ENCODE measurements at places on chromosomes 12 and 14.

DNA sequence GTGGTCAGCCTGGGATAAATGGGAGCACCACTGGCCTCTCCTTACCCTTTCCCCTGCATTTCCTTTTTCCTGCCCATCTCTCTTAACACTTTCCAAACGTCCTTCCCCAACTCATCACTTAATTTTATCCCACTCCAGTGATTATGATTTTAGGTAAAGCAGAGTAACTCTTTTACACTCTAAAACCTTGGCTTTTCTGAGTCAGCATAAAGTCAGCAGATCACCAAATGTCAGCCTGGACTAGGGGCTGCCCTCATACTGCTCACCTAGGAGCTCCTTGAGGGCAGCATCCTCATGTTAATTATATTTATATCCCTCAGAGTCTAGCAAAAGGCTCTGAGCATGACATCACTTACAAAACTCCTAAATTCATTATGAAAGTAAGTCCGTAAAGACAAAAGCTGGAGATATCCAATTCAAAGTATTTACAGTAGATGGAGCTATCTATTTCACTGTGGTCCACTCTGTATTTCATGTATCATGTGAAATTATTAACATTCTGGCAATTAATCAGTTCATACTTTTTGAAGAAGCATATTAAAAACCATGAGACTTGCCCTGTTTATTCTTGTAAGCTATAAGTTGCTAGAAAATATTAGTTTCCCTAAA, 17.0 kb upstream of the DICER1 start:
- DNase-seq: no peak

DNA sequence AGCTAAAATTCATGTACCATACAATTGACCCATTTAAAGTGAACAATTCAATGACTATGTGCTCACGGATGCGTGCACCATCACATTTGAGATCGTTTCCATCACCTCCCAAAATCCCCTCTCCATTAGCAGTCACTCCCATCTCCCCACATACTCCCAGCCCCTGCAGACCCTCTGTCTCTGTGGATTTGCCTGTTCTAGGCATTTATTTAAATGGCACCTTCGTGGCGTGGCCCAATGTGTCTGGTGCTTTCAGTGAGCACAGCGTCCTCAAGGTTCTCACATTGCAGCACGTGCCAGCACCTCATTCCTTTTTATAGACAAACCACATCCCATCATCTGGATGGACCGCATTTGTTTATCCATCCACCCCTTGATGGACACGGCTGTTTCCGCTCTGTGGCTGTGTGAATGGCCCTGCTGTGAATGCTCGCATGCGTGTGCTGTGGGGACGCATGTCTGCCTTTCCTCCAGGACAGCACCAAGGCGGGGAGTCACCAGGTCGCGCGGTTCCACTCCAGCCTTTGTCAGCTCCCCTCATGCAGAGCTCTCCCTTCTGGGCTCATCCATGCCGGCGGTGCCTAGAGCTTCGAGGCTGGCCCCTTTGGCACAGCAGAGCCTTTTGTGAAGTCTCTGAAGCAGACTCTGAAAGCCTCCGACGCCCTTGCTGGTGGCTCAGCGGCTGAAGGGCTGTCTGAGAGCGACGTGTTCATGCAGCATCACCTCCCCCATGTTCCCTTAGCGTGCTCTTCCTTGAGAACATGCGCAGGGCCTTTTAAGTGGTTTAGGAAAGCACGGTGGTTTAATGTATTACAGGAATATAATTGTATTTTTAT, 184.4 kb downstream of the KIF26A start:
- DNase-seq: no peak

- no peak for DNase-seq
These were observed 43.3 kb upstream of the RASSF3 start for GRCh38 chr12:64566831-64567517.

- DNase-seq: no peak
These were observed 1.1 kb downstream of the HOXC12 start for GRCh38 chr12:53955776-53956250.

DNA sequence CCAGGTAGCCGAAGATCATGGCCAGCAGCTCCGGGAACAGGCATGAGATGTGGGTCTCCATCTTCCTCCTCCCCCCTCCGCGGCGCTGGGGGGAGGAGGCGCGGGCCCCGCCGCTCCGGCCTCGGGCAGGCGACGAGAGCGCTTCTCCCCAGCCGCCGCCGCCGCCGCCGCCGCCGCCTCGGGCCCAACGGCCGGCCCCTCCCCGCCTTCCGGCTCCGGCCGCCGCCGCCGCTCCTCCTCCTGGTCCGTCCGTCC, 448 bp downstream of the FBXL14 start:
- DNase-seq: no peak

DNA sequence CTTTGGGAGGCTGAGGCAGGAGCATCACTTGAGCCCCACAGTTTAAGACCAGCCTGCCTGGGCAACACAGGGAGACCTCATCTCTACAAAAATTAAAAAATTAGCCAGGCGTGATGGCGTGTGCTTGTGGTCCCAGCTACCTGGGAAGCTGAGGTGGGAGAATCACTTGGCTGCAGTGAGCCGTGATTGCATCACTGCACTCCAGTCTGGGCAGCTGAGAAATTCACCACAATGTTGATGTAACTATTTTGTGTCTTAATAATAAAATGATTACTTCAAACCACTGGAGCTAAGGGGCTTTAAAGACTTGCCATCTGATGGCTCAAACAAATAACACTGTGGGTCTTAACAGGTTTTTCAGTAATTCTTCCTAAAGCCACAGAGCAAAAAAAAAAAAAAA, 10.8 kb downstream of the ERH start:
- DNase-seq: no peak
